ENCODE measurements at places on chromosomes 3 and 15. TPM values are rescaled to one million over a fixed set of nuclear protein-coding genes. Genes with fewer than 3 reads are reported as not detected.

GRCh38 chr3:23076437-23076836, 126.7 kb upstream of the UBE2E2 start:
- DNase-seq, result no peak

DNA sequence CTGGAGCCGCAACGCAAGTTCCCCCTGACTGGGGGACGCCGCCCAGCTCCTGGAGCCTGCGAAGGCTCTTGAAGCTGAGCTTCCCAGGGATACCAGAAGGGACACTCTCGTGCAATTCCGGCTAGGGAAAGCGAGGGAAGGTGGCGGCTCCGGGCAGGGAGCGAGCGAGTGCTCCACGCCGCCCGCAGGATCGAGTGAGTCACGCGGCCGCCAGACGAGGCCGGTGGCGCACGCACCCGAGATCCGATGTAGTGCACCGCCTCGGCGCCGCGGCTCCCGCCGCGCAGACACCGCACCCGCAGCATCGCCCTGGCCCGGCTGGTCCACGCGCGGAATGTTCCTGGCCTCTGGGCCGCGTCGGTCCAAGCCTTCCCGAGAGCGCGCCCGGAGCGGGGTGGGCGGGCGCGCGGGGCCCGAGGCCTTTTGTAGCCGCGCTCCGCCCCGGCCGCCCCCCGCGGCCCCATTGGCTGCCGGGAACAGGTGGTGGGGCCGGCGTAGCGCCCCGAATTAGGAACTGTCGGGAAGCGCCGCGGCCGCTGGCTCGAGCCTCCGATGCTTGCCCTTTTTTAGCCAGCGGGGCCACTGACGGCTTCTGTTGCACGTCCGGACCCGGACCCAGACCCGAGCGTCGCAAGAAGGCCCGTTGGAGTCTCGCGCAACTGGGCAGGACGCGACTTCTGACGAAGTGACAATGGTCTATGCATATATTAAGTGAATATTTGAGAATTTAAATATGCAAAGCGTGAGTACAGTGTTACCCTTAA, at the start of gene GATM:
TSS of gene GATM (minus strand) at position 396 of the 764 bp plus-strand sequence. CDS start at position 305, 91 bp downstream.
- peak; percentile 72 for DNase-seq

- DNase-seq, result no peak
Measured at GRCh38 chr3:174102866-174103265, 705.3 kb downstream of the NLGN1 start.

The GPR87 gene
- not detected for total RNA-seq

The PEX5L gene
- total RNA-seq, result not detected

DNA sequence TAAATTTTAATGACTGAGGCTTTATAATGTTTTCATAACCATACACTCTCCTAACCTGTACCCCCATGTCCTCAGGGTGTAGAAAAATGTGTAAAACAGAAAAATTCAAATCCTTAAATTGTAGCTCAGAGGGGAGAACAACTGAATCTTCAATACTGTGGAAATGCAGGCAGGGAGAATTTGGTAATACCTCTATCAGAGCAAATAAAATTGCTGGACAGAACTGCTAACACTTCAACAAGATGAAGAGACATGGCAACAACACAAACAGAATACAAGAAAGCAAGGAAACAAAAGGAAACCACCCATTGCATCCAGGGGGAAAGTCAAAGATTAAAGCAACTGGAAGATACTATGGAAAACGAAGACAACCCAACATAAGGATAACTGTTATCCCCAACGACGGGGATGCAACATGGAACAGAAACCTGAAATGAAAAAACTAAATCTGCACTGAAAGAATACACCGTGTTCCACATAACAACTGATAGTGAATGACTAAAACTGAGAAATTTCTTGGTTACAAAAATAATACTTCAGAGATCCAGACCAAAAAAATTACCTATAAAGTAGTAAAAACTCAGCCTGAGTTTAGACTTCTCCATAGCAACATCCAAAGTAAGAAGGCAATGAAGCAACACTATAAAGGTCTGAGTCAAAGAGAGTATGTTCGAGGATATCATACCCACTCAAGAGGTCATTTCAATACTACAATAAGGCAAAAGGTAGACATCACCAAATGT, 48.5 kb downstream of the HACD2 start:
- no peak for DNase-seq

GRCh38 chr3:31754575-31755278, 222.0 kb downstream of the STT3B start:
- DNase-seq, result no peak

- no peak for DNase-seq
Measured at GRCh38 chr3:44923632-44924456, 49.4 kb downstream of the TGM4 start.

- DNase-seq, result no peak
Measured at GRCh38 chr3:155960060-155960459, 89.6 kb downstream of the GMPS start.
